ENCODE measurements at places on chromosomes 5 and 9. TPM values are rescaled to one million over a fixed set of nuclear protein-coding genes. Genes with fewer than 3 reads are reported as not detected.

Gene NR2F1-AS1
- total RNA-seq: 0.38 TPM

Gene NDUFS6
- total RNA-seq: 48.4 TPM

- DNase-seq: no peak
These were observed 12.4 kb upstream of the SIL1 start for GRCh38 chr5:139210585-139210984.

DNA sequence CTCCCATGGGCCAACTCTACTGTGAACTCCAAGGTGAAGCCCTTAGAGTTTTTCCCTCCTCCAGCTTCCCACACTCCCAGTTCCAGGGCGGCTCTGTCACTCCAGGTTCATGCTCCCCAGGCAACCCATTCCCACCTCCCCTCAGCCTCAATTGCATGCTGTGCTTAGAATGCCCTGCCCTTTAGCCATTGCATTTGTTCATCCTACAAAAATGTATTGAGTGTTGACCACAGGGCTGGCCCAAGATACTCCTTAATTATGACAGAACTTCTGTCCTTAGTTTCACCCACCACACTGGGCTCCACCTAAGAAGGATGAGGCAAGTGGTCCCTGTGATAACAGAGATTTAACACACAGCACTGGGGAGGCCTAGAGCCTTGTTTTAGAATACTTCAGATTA lies 236.1 kb downstream of the ADAMTSL1 start:
- no peak for DNase-seq

GRCh38 chr9:136992819-136993369 lies 672 bp downstream of the PAXX start:
- no peak for DNase-seq

GRCh38 chr9:132614324-132614723 lies 31.9 kb downstream of the BARHL1 start:
- DNase-seq: no peak

DNA sequence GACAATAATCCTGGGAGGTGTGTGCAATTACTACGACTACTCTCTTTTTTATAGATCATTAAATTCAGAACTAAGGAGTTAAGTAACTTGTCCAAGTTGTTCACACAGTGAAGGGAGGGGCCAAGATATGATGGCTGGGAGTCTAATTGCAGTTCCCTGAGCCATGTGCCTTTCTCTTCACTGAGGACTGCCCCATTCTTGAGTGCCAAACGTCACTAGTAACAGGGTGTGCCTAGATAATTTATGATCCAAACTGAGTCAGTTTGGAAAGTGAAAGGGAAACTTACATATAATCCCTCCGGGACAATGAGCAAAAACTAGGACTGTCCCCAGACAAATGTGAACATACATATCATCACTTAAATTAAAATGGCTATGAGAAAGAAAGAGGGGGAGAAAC lies 20.2 kb downstream of the IL7R start:
- DNase-seq: no peak

- no peak for DNase-seq
These were observed 44.8 kb upstream of the EGFL7 start for GRCh38 chr9:136617746-136618579.
